ENCODE measurements at places on chromosomes 4 and X.
A peak's percentile ranks its signal among the peaks of the same experiment; 100 is the strongest.

DNA sequence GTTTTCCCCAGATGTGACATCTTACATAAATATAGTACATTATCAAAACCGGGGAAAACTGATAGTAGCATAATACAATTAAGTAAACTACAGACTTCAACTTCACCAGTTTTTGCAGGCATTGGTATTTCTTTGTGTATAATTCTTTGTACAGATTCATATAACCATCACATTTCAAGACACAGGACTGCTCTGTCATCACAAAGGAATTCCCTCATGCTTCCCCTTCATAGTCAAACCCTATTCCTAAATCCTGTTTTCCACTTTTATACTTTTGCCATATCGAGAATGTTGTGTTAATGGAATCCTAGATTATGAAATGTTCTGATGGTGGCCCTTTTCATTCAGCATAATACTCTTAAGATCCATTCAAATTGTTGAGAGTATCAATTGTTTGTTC, 36.0 kb downstream of the STIM2 start:
- DNase-seq: no peak

- DNase-seq: no peak
Measured at GRCh38 chr4:70027011-70027410, 1.2 kb upstream of the HTN3 start.

DNA sequence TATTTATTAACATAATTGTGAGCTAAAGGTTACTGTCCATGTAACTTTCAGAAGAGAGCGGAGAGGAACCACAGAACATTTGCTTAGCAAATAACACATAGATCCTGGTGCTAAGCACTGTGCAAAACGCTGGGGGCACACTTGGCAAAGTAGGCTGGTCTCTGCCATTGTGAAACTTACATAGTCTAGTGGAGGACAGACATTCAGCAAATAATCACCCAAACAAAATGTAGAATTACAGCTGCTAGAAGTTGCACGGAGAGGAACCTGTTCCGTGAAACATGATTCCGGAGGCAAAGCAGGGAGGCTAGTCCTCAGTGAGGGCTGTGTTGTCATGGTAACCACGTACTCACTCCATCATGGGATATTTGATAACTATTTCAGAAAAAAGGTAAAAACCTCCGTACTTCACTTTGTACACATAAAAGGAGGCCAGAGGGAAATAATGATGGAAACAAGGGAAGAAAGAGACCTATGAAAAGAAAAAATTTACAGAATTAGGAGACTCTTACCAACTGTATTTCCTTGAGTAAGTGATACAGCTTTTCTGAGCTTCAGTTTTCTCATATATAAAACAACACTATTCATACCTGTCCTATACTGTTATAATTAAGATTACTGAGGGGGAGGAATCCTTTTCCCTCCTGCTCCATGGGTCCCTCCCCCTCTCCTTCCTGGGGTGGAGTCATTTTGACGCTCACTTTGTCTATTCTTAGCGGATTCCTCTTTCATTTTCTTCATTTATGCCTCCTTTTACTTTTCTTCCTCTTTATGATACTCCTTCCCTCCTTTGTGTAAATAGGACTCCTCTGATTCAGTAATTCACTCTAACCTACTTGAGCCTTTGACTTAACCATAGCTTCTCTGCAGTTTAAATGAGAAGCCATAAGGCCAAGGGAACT, 825 bp upstream of the RASGEF1B start:
- DNase-seq: no peak

GRCh38 chr4:143554728-143555597, 41.5 kb downstream of the SMARCA5 start:
- no peak for DNase-seq

- no peak for DNase-seq
Measured at GRCh38 chr4:141759796-141760425, 123.5 kb downstream of the IL15 start.

DNA sequence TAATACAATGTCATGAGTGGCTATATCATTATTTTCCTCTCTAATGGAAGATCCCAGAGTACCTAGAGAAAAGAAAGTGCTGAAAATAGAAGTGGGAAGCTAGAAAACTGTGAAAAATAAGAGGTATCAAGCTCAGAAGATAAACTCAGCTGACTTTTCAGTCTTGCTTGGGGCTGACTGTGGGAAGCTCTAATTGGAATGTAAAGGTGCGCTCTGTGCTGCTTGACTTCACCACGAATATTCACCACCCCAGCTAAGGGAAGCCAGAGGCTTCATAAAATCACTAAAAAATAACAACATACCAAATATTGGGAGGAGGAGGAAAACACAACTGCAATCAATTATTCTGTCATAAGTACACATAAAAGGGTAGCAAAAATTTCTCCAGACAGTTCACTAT, 25.1 kb downstream of the NDST3 start:
- no peak for DNase-seq

DNA sequence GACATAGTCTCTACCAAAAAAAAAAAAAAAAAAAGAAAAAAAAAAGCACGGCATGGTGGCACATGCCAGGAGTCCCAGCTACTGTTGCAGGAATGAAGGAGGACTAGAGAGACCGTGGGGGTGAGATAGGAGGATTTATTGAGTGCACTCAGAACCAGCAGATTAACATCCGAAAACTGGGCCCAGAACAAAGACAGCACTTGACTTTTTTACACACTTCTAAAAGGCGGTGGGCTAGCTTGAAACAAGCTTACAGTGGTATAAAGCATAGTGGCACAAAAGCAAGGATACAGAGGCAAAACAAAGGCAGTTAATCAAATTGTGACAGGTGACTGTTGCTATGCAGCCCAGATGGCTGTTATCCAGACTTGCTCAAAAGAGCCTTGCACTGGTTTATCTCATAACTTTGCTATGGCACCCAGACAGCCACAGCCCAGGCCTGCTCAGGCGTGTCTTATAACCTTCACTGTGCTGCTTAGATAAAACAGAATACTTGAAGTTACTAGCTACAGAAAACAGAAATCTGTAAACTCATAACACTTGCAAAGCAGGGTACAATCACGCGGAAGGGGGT, 9.9 kb upstream of the PI4K2B start:
- no peak for DNase-seq

- DNase-seq: no peak
Measured at GRCh38 chr4:18077808-18078207, 56.3 kb upstream of the LCORL start.

- DNase-seq: no peak
Measured at GRCh38 chr4:117783716-117784115, 250.6 kb upstream of the NDST3 start.

DNA sequence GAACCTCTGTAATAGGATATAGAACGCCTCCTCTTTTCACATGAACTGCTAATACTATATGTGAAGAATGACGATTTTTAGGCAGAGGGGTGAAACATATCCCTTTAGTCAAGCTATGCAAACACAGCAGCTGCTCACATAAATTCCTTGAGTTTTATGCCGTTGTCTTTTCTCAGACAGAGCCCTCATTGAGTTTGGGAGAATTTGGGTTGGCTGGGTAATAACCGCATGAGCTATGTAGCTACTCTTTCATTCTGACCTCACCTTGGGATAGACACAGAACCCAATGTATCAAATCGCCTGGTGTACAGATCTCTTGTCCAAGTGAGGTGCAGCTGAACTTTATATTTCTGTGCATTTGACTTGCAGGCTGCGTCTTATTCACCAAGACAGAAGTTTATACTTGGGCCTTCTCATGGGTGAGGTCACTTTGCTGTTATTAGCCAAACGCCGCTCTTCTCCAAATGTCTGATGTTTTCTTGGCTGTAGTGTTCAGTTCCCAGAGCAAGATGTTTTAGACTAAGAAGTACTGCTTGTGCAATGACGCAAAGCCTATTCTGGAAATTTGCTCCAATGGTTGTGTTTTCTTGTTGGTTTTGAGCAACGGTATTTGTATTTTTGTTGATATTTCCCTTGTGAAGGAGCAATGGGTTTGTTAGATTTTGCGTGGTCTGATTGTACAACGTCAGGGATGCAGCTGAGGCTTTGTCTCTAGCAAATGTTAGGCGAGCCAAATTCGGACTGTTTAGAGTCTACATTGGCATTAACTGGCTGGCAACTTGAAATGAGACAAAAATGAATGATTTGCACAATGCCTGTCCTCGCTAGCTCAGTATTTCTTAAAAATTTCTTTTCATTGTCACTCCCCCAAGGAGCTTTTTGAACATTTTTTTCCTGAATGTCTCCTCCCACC, 11.2 kb upstream of the SPARCL1 start:
- no peak for DNase-seq

GRCh38 chrX:48676893-48677270, 6.7 kb upstream of the WAS start:
- no peak for DNase-seq

DNA sequence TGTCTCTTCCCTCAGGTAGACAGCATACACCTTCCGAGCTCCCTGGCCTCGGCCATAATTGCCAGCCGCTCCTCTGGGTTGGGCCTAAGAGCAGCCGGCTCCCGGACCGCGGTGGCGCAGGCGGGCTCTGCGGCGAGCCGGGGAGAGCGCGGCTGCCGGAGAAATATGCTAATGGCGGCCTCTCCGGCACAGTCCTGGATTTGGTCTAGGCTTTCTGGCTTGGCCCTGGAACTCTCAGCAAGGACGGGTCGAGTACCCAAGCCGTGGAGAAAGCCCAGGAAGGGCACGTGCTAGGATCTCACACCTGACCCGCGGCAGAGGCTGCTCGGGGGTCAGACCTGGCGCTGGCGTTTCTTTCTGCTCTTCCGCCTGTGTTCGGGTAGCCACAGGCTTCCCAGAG, 18.6 kb upstream of the ZIC3 start:
- no peak for DNase-seq

GRCh38 chr4:78684325-78685079, 91.6 kb upstream of the BMP2K start:
- DNase-seq: no peak

DNA sequence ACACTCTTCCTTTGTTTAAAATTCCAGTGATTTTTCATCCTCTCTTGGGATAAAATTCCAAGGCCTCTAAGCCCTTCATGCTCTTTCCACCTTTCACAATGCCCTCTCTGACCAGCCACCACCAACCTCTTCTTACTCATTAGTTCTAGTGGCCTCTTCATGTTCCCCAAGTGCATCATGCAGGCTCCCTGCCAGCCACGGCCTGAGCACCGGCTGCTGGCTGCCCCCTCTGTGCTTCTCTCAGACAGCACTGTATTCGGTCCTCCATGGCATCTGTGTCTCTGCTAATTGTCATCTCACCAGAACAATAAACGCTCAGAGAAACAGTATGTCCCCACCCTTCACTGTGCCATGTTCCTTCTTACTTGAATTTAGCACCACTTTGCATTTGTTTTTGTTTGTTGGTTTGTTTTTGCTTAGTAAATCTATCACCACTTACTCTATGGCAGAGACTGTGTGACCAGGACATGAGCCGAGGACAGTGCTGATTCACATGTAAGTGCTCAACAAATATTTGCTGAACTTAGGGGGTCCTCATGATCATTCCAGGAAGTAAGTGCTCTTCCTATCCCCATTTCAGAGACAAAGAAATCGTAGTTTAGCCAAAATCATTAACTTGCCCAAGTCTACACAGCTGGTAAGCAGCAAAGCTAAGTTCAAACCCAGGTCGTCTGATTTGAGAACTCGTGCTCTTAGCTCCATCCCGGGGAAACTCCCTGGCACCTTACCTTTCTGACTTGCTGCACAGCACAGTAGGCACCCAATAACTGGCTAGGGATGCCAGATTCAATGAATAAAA, 77.1 kb upstream of the UCP1 start:
- no peak for DNase-seq

DNA sequence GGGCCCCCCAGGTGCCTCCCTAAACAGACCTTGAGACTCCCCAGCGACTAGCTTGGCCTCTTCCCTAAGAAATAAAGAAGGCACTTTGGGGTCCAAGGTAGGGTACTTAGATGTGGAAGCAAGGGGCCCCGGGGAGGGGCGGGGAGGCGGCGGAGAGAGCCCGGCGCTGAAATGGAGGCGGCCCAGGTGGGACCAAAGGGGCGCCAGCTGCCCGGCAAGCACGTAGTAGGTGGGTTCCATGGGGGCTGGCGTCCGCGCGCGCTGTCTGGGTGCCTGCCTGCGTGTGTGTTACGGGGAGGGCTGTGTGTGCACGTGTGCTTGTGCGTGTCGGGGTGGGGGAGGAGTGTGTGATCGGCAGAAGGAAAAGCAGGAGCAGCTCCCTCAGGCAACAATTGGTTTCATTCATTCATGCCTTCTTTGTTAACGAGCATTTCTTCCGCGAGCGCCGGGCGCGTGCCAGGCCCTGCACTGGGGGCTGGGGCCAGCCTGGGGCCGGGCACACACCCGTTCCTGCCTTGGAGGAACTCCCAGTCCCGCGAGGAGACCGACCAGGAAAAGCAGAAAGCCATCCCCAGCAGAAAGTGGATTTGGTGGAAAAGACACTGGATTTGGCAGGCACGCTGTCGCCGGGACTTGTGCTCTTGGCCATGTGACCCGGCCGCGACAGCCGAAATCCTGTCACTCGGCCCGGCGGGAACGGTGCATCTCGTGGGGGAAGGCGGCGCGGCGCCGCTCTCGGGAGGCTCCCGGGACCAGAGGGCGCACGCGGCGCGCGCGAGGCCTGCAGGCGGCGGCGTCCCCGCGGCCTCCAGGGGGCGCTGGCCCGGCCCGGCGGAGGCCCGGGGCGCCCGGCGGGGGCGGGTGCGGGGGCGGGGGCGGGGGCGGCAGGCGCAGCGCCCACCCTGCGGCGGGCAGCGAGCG, 3.3 kb upstream of the DUSP9 start:
- DNase-seq: no peak

- DNase-seq: no peak
Measured at GRCh38 chrX:63657821-63658220, 127.2 kb downstream of the ARHGEF9 start.

DNA sequence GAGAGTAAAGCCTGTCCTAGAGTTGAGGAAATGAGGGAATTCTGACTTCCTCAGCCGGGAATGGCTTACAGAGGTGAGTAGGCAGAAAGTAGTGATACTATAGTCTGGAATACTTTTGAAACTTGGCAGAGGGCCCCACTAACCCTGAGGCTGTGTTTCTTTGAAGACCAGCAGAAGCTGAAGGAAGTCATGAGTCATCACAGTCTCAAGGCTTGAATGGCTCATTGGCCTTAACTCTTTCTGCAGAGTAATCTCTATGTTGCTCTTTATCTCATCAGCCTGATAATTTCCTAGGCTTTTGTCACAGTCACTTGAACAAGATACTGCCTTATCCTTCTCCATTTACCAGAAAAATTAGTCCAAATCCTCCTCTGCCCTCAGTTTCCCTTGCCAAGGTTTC, 80.8 kb downstream of the ANKRD50 start:
- DNase-seq: no peak

- no peak for DNase-seq
Measured at GRCh38 chrX:63503541-63503940, 152.4 kb upstream of the SPIN4 start.

- peak; percentile 39 for DNase-seq
Measured at GRCh38 chrX:132022967-132023895, at the start of gene STK26. TSS of gene STK26 (plus strand) at chrX:132023302. CDS start at chrX:132023618, 316 bp downstream.

DNA sequence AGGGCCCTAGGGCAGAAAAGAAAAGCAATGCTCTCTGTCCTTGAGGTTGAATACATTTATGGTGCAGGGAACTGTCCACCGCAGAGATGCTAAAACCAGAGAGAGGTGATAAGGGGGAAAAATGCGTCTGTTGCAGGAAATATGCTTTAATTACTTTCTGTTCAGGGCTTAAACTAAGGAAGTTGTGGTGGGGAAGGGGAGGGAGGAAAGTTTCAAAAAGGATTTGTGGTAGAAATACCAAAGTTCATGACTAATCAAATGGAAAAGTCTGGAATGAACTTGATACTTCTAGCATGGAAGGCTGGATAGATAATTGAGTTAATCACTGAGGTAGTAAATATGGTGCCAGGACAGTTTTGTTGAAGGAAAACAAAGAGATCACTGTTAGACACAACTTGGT, 99.0 kb downstream of the ASB9 start:
- DNase-seq: no peak

Data from activated CD4-positive, alpha-beta T cell treated with anti-CD3 and anti-CD28 coated beads, Interleukin-2, amount 50 U/mL, for 24 hours (primary cell).